ENCODE measurements at places on chromosomes 5 and 9. TPM values are rescaled to one million over a fixed set of nuclear protein-coding genes. Genes with fewer than 3 reads are reported as not detected.
A peak's percentile ranks its signal among the peaks of the same experiment; 100 is the strongest.

The ZNF608 gene
- 0.10 TPM for total RNA-seq

The ERP44 gene
- 16.5 TPM for total RNA-seq

The NTNG2 gene
- 0.95 TPM for total RNA-seq

The ADAMTS12 gene
- total RNA-seq, result 0.03 TPM

The CARD6 gene
- total RNA-seq, result 0.76 TPM

The UBE2B gene
- 104 TPM for total RNA-seq

The ZNF483 gene
- 1.1 TPM for total RNA-seq

The GFRA3 gene
- not detected for total RNA-seq

The SPINK1 gene
- 1.5 TPM for total RNA-seq

- no peak for DNase-seq
Measured at GRCh38 chr5:152466085-152466745, 61.1 kb upstream of the NMUR2 start.

GRCh38 chr9:112130347-112130746 lies 44.8 kb downstream of the SUSD1 start:
- no peak for DNase-seq

DNA sequence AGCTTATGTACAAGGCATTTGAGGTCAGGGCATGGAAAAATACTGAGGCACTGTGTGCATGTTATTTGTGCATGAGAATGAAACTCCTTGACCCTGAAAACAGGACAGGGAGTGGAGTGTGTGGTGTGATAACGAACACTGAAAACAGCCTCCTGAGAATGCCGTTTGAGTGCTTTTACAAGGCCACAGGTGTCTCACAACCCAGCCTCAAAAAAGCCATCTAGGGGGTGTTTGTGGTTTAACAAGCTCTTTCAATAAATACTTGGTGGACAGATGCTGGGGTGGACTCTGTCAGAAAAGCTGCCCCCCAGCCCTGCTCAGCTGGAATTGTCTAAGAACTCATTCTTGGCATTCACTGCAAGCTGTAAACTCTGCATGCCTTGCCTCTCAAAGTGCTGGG lies 94.0 kb upstream of the SLC25A48 start:
- no peak for DNase-seq

- no peak for DNase-seq
Measured at GRCh38 chr5:143850050-143850683, 38.2 kb downstream of the HMHB1 start.

DNA sequence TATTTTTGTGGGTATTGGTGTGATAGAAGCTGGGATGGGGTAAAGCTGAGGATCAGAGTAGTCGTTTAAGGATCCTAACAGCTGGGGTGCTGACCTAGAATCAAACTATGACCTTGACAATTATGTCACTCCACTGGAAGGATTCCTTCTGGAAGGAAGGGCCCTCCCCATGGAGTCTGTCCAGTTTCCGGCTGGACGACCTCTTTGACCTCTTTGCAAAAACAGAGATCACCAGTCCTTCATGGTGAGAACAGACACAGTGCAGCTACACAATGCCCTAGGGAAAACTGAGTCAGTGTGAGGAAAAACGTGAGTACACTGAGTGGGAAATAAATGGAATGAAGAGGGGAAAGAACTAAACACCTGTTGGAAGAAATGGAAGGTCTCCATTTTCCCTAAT lies 445.6 kb downstream of the MAT2B start:
- DNase-seq, result no peak

DNA sequence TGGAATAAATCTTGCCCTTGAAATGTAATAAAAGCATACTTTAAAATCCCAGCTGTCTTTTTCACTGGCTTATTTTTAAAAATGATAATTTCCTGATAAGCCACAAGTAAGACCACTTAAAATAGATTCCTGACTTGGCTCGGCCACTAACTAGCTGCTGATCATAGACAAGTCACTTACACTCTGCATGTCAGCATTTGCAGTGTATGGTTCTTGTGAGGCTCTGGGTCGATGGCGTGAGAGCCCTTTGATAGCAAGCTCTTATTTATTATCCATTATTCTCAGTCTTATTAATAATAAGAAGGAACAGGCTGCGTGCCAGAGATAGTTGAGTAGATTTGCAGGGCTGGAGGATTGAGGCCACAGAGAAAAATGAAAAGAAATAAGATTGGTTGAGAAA lies 110.7 kb upstream of the IL12B start:
- DNase-seq, result no peak

DNA sequence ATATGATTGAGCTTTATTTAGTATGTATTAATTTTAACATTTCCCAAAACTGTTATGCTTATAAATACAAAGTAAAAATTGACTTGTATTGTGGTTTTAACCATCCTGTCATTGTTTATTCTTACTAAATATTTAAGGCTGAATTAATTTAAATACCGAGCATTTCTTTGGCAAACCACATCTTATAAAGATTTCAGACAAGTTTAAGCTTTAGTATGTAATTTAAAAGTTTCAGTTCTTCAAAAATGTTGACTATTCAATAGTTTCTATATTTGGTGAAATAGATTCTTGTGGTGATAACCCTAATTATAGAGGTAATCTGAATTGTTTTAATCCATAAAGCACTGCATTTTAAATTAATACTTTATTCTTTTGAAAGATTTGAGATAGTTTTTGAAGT lies 65.5 kb downstream of the CCNH start:
- DNase-seq, result no peak

DNA sequence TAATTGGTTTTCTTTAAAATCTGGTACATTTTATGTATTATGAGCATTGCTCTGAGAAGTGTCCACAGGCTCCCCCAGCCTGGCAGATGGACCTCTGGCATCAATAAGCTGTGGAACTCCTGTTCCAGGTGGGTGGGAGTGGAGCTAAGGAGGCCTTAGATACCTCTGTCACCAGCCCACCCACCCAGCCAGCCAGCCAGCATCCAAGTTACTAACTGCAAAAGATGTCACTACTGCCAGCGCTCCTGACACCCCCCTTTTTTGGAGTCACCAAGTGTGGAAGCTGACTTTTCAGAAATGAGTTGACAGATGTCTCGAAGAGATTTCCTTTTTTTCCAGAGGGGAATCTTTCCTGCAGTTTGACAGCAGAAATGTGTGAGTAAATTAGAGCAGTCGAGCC lies 111.2 kb downstream of the GALNT10 start:
- no peak for DNase-seq

GRCh38 chr5:67339219-67339767 lies 142.7 kb upstream of the CD180 start:
- no peak for DNase-seq

DNA sequence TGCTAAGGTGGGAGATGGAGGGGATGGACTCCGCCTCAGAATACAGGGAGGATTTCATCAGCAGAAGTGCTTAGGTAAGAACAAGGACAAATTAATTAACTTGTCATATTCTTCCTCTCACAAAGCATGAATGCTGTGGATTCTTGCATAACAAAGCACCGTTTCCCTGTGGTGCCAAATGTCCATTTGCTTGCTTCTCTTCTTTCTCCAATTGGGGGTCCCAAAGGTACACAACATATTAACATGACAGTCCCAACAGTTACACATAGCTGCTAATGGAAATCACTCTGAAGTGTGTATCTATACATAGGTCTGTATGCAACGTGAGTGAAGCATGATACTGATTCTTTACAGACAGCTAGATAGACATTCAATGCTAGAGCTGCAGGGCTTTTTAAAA lies 146.7 kb upstream of the EFNA5 start:
- DNase-seq, result no peak

DNA sequence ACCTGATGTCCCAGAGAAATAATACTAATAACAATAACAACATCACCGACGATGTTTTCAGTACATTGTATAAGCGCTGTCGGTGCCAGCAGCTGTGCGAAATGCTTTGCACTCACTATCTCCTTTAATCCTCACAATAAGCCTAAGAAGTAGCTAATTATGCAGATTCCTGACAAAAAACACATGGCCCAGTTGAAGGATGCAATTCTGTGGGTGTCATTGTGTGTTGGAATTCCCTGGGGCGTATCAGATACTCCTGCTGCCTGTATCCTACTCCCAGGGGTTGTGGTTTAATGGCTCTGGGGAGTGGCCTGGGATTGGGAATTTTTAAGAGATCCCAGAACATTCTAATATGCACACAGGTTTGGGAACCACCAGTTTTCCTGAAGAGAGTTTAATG lies 154.0 kb downstream of the RGS3 start:
- no peak for DNase-seq

DNA sequence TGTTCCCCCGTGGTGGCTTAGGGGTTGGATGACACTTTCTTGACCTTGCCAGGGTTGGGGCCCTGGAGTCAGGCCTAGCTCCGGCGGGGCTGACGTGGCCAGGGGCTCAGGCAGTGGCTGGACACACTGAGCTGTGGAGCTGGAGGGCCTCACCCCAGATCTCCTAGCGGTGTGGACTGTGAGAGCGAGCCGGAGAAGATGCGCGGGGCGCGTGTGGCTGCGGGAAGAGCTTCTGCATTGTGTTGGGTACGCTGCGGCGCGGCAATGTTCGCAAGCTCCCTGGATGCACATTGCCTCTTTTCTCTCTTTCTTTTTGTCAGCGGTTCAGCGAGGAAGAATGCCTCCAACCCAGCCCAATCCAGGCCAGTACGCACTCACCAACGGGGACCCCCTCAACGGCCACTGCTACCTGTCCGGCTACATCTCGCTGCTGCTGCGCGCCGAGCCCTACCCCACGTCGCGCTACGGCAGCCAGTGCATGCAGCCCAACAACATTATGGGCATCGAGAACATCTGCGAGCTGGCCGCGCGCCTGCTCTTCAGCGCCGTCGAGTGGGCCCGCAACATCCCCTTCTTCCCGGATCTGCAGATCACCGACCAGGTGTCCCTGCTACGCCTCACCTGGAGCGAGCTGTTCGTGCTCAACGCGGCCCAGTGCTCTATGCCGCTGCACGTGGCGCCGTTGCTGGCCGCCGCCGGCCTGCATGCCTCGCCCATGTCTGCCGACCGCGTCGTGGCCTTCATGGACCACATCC lies 4.8 kb downstream of the NR2F1 start:
- no peak for DNase-seq

DNA sequence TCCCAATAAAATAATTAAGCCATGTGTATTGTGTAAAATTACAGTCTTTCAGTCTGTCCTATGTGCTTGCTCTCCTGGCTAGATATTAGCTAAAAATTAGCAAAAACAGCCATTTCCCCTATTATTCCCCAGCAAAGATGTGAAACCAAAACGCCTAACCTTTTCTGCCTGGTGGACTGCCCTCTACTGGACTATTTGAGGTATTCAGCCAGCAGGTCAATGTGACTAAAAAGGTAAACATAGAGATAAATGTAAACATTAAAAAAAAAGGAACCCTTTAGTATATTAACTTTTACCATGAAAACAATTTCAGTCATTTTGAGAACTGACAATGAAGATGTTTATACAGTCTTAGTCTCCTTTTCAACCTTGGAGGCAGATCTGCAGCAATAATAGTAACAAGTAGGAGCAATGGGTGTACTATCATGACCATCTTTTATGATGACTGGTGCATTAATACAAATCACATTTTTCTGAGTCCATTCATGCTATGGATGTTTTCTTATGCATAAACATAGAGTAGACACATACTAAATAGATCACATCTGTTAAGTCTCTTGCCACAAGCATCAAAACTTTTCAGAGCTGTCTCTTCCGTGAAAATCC lies 10.1 kb downstream of the ATG12 start:
- DNase-seq, result peak; percentile 5

- no peak for DNase-seq
Measured at GRCh38 chr9:96129747-96130146, 172.2 kb downstream of the HSD17B3 start.

GRCh38 chr9:101254733-101255433 lies 129.9 kb downstream of the BAAT start:
- no peak for DNase-seq

All from activated T-cell treated with anti-CD3 and anti-CD28 coated beads, Interleukin-2, amount 50 U/mL, for 4 hours (primary cell).